Panc1 (cell line): ENCODE measurements at places on chromosomes 3 and 15. TPM values are rescaled to one million over a fixed set of nuclear protein-coding genes. Genes with fewer than 3 reads are reported as not detected.

GRCh38 chr15:28079313-28079969 lies 19.7 kb downstream of the OCA2 start:
- no peak for DNase-seq

GRCh38 chr15:60115579-60116380 lies 111.7 kb downstream of the FOXB1 start:
- no peak for DNase-seq

DNA sequence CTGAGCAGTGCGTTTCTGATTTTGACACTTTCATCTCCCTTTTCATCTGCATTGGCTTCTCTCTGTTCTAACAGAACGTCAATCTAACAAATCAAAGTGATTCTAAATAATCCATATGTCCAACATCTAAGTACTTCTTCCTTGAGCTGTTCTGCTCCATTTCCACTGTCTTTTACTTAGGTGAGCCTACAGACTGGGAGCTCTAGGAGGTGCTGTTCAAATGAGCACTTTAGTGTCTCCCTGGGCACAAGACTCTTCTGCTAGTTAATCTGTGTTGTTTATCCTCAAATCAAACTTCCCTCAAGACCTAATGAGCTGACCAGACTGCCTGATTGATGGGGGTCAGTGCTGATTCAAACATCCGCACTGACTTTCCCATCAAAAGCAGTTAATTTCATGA lies 408.1 kb downstream of the WDR72 start:
- DNase-seq, result no peak

DNA sequence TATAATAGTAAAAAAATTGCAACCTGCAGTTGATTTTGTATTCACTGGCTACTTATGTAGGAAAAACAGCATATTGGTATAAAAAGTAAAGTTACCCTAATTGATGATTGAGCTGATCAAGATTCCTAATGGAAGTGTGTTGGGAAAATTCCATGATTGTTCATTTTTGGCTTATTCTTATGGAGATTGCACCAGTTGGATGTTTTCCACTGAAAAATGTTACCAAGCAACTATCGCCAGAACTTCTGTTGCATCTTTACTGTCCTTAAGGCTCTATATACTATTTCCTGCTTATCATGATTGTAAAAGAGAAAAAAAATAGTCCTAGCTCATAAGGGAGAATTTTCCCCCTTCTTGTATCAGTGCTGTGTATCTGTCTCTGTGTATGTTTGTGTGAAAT lies 48.6 kb downstream of the SLC25A26 start:
- no peak for DNase-seq

DNA sequence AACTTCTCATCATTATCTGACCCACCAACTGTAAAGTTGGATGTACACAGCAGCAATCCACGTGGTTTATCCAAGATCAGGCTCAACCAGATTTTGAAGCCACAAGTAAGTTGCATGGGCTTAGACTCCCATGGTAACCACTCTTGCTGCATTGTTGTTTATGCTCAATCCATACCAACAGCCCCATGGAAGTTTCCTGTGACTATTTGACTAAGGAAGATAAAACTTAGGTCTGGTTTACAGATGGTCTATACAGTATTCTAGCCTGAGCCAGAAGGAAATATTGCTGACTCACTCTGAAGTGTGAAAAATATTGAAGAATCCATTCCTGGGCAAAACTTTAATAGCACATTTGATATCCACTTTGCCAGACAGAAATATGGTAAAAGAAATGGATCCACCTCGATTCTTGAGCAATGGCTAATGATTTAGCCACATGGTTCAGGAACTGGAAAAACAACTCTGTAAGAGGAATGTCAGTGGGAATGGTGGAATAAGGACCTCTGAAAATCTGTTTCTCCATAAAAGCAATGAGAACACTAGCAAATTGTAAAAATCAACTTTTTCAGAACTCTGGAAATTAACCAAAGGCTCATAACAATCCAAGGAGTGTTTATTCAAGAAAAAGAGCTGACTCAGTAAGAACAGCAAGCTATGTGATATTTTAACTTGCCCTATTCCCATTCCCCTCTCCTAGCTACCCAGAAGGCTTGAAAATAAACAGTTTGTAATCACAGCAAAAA lies 162.9 kb upstream of the STT3B start:
- no peak for DNase-seq

- DNase-seq, result no peak
Measured at GRCh38 chr3:150248116-150248887, 159.8 kb upstream of the TSC22D2 start.

- no peak for DNase-seq
Measured at GRCh38 chr3:105866656-105867653, 1.9 kb downstream of the CBLB start.

DNA sequence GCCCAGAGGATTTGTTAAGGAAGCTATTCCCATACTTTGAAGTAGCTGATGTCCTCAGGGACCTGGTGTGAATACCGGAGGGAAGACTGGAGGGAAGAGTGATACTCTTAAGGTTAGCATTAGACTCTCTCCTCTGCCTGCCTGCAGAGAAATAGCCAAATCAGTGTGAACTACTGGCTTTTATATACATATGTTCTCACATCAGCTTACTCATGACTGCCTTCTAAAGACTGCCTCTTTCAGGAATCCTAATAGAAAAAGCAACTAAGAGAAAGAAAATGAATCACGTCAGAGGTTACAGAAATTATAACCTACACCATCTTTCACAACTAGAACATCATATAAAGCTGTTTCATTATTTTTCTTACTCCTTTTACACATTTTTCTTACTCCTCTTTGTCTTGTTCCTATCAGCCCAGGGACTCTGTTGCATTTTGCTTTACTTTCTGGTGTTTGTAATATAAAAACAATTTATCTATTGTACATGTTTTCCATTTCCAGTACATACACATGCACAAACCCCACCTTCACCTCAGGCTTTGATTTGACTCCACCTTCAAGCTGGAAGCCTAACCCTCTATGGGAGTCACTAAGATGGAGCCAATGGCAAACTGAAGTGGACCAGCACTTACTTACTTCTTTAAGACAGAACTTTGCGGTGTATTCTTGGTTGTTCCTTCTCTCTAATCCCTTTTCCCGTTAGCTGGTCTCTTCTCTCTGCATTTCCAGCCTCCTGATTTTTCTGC lies 257.7 kb upstream of the UBE2E1 start:
- DNase-seq, result no peak

DNA sequence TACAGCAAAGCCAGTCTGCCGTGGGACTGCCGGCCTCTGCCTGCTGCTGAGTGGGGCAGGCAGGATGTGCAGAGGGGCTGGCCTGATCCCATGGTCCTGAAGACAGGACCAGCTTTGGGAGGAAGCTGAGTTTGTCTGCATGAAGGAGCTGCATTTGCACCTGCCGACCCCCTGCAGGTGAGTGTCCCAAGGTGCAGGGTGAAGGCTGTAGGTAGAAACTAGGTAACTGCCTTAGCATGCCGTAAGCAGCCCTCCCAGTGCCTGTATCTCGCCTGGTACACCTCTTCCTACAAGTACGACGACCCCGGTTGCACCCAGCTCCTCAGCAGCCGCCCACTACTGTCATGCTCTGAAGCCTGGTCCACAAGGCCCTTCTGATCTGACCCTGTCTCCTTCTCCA lies 34.9 kb downstream of the AMOTL2 start:
- no peak for DNase-seq

The CNTN4 gene
- not detected for total RNA-seq

The KNG1 gene
- 0.23 TPM for total RNA-seq

The EFHB gene
- total RNA-seq, result 0.46 TPM

The COX17 gene
- 81.6 TPM for total RNA-seq
